ENCODE measurements at places on chromosomes 2 and 18.

DNA sequence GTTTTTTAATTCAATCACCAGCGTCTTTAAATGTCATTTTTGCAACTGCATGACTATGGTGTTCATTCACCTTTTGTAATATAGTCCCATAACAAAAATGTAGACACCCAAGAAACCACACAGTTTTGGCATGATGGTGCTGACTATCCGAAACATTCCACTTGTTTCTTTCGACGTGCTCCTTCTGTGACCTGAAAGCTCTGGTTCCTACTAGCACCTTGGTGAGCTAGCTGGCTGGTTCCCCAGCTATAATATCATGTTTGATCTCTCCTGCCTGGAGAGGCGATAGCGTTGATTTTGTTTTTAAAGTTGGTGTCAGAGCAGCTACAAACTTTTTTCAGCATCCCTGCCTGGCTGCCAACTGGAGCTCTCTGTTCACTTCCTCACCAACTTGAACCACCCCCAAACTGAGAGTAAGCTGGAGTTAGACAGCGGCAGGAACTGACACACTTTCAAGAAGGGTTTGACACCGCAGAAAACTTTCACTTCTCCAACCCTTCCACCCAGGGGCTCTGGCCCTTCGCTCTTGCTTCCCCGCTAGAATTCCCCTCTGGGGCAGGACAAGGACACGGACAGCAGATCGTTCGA lies 1.1 kb downstream of the ATAD2B start:
- DNase-seq = peak; percentile 18

GRCh38 chr2:127479219-127479825 lies 47.0 kb downstream of the IWS1 start:
- no peak for DNase-seq

GRCh38 chr2:60311524-60311923 lies 241.9 kb downstream of the BCL11A start:
- DNase-seq = no peak

- DNase-seq = no peak
These were observed 17.0 kb upstream of the CRYBA2 start for GRCh38 chr2:219010162-219010756.

- DNase-seq = no peak
These were observed 24.0 kb upstream of the TMEM37 start for GRCh38 chr2:119407430-119408220.

- no peak for DNase-seq
These were observed 1346.2 kb downstream of the SUCLG1 start for GRCh38 chr2:83112858-83113257.

- DNase-seq = no peak
These were observed 170.3 kb downstream of the LDLRAD4 start for GRCh38 chr18:13388586-13389490.

DNA sequence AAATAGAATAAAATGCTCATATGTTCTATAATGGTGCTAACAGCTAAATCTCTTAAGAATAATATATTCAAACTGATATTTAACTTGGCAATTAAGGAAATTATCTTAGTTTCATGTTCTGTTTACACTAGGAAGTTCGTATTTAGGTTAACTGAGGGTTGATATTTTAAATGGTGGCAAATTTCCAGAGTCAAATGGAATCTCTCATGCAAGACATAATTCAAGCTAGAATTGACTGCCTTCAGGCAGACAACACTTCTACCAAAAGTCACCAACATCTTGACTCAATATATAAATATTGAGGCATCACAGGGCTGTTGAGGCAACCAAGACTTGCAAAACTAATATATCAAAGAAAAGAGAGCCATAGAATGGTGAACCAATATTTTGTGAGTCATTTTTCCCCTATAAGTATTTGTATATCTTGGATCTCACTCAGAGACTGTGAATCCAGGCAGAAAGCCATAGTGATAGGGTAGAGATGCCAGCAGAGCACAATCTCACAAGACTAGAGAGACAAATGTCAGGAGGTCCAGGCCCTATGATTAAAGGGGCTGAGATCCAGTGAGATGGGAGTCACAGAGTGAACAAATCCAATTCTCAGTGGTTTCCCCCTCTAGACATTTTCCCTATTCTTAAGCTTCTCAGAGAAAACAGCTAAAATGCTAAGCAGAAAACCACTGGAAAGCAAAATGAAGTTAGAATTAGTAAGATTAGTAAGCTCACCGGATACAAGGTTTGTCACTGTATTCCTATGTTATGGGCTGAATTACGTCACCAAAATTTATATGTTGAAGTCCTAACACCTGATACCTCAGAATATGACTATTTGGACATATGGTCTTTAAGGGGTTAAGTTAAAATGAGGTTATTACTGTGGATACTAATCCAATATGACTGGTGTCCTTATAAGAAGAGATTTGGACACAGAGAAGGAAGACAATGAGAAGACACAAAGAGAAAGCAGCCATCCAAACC lies 358.2 kb upstream of the UBE2E3 start:
- DNase-seq = no peak

GRCh38 chr2:113089916-113090315 lies 22.1 kb downstream of the IL1F10 start:
- DNase-seq = no peak

DNA sequence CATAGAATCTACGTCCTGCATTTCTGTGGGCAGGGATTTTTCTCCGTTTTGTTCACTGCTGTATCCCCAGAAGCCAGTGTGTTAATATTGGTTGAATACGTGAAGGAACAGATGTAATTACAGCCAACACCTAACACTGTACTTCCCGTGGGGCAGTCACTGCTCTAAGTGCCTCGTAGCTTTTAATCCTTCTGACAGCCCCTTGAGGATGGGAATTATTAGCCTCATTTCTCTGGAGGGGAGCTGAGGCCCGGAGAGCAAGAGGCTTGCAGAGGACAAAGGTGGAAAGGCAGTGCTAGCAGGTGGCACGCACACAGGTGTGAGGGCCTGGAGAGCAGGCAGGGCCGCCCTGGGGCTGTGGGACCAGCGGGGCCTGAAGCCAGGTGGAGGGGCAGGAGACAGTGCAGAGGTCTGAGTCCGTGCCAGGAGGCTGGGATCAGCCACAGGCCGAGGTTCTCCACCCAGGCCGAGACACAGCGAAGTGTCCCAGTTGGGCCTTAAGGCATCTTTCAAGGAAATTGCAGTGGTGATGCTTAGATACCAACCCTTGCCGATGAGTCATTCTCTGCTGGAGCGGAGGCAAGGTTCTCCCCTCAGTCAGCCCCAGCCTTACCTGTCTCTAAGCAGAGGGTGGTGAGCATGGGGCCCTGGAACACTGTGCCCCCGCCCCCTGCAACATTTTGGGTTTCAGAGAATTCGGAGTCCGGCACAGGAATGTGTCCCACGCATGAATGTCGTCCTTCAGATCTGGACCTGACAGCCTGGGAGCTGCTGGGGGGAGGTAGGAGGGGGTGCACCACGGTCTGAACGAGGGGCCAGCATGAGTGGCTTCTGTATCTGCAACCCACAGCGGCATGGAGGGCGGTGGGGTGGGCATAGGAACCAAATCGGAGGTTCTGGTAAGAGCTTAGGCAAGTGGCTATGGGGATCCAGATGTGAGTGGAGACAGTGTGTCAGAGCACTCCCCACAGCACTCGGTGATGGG lies 122.6 kb downstream of the GBX2 start:
- no peak for DNase-seq

- no peak for DNase-seq
These were observed 253.1 kb downstream of the CDCA7 start for GRCh38 chr2:173607606-173608311.

DNA sequence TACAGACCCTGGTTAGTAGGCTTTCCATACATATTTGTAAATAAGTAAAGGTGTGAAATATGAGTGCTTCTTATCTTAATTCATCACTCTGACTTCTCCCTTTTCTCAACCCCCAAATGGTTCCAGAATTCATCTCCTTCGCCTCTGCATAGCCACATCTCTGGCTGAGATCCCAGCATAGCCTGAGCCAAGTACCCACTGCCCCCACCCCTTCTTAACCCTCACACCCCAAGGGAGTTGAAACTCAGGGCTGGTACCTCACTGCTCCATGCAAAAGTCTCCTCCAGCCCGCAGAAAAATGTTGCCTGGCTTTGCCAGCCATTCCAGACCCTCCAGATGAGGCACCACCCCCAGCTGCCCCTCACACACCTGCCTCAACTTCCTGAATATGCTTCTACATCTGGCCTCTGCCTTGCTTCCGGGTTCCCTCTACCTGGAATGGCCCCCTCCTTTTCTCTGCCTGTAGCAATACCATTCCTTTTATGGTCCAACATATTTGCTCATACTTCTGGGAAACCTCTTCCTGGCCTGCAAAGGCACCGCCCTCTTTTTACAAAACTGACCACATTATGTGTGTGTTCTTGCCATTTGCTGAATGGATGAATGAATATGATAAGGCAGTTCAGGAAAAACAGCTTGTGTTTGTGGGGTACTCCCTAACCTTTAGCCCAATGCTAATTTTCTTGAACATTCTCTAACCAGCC lies 112.8 kb downstream of the CELF4 start:
- no peak for DNase-seq

DNA sequence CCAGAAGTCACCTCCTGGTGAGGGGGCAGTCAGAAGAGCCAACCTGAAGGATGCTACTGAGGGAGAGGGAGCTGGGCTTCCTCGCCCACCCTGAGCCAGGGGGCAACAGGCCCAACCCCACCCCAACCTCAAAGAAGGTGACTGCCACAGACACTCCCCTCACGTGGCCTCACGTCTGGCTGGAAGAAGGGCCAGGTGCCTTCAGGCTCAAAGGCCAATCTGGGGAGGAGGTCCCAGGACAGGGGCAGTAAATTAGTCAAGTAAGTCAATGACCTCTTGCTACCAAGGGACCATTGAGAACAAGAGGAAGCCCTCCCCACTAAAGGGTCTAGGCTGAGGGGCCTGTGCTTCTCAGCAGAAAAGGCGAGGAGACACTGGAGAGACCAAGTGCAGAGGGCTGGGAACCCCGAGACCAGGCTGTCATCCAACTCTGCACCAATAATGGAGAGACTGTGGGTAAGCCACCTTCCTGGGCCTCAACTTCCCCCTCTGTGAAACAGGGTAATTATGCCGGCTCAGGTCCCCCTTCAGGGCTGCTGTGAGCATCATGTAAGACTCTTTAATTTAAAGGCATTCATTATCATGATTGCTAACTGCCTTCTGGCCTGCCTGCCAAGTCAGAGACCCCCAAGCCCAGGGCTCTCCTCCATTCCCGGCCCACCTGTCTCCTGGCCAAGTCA lies 20.2 kb upstream of the TNS1 start:
- no peak for DNase-seq

DNA sequence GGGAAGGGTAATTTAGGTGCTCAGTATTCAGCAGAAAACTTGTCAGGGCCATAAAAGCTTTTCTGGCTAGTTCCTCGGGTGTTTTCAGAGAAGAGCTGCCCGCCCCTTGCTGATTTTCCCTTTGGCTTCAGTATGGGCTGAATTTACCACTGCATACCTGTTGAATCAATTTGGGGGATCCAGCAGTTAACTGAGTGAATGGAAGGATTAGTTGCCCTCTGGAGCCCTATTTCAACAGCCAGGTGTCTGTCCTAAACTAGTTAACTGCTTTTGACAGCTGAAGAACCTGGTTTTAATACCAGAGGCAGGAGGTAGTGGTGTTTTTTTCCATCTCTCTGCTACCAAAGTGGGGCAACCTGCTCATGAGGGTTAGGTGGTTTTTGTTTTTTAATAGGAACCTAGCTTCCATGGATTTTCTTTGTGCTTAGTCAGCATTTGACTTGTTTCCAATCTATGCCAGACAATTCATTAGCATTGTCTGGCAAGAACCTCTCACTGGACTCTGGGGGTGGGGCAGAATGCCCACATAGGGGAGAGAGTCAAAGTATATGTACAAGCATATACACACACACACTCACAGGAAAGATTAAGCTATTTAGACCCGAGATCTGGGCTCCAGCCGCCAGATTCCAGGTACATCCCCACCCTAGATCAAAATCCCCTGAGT lies 166.5 kb upstream of the SIX3 start:
- no peak for DNase-seq

GRCh38 chr2:95388856-95389244 lies 13.7 kb upstream of the FAHD2A start:
- DNase-seq = no peak

DNA sequence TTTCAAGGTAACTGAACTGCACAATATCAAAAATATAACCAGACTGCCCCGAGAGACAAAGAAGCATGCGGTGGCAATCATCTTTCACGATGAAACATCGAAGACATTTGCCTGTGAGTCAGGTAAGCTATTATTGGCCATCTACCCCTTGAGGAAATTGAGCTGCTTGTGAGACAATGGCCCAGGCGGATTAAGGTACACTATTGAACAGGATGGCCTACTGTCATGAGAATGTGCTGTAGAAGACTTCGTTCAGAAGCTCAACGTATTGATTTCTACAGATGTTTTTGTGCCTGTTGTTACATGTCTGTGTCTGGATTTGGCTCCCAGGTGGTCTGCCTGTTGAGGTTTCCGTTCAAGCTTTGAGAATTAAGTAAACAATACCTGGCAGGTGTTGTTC lies 198.7 kb downstream of the DOK6 start:
- DNase-seq = no peak

- DNase-seq = no peak
These were observed 142.6 kb downstream of the MYT1L start for GRCh38 chr2:2188344-2188920.

DNA sequence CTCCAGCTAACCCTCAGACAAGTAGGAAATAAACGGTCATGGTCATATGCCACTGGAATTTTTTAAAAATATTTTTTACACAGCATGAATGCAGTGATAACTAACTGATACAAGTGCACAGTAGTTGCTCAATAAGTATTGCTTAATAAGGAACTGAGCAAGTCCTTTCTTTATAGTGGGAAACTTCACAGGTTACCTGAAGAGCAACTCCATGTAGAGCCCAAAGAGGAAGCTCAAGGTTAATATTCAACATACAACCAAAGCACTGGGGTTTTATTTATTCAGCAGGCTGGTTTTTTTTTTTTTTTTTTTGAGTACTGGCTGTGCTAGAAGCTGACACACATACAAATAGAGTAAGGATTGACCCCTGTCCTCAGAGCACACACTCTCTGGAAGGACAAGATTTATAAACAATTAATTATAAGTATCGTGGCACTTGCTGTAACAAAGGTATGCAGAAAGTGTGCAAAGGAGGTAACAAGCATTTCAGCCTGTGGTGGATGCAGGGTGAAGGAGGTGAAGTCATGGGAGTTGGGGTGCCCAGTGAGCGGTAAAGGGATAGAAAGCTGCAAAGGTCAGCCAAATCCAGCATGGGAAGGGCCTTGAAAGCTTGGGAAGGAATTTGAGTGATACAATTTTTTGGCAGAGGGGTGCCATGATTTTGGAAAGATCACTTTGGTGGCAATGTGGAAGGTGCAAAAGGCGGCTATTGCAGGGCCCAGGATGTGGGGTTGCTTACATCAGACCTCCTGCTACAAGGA lies 52.7 kb downstream of the ATOH8 start:
- DNase-seq = no peak

DNA sequence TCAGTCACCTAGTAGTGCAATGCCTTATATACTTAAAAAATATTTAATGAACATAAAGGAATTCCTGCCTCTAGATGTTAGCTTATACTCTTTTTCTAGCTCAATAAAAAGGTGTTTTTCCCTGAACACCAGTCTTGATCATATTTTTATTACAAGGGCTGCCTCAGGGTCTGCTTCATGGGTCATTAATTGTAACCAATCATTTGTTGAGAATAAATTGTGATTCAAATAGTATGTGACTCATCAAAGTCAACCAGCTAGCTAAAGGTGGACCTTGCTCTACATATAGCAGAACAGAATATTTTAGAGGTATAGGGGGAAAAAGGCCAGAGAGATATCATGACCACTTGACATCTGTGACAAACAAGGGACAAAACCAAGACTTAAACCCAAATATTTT lies 114.0 kb downstream of the PIK3C3 start:
- DNase-seq = no peak

GRCh38 chr2:216315802-216316603 lies 56.3 kb downstream of the MARCHF4 start:
- no peak for DNase-seq

- DNase-seq = no peak
These were observed 560.1 kb upstream of the FSHR start for GRCh38 chr2:49714454-49714853.

Data from stimulated activated CD8-positive, alpha-beta memory T cell treated with anti-CD3 and anti-CD28 coated beads, Interleukin-7, amount 100 ng/mL, for 1 hour (primary cell).